ENCODE measurements at places on chromosomes 12 and 14. TPM values are rescaled to one million over a fixed set of nuclear protein-coding genes. Genes with fewer than 3 reads are reported as not detected.

TSHR gene
- total RNA-seq, result not detected

FOXG1 gene
- not detected for total RNA-seq

GRCh38 chr14:68341411-68342212 is 451.3 kb downstream of the ZFP36L1 start:
- H3K27ac ChIP-seq, result no peak overlapping the region
- H3K27me3 ChIP-seq, result no peaks in the 10 kb centered on the region
- H3K4me1 ChIP-seq, result peaks cover 3% of the 10 kb centered on the region
- peaks cover 9% of the 10 kb centered on the region for H3K36me3 ChIP-seq
- H3K4me3 ChIP-seq, result no peak overlapping the region

DNA sequence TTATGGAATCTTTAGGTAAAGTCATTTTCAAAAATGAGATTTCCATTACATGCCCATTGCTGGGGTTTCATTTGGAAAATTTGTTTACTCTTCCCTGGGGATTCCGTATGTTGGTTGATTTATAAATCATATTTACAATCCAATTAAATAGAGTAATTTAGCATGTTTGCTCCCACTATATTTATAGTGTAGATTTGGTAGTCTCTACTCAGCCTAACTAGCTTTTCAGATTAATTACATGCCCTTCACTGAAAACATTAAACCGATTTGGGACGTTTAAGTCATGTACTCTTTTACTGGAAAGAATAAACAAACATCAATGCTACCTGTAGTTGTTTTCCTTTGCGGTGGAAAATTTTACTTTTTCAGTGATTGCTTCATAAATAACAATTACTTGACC is 10.4 kb downstream of the PAX9 start:
- H3K4me1 ChIP-seq, result no peaks in the 10 kb centered on the region
- no peak for DNase-seq
- no peak overlapping the region for H3K27ac ChIP-seq
- H3K27me3 ChIP-seq, result peaks cover 17% of the 10 kb centered on the region

Data from activated CD8-positive, alpha-beta memory T cell treated with anti-CD3 and anti-CD28 coated beads, Interleukin-2, amount 10 ng/mL, durations not matched to agents 7 days and 5 days (primary cell).